ENCODE measurements at places on chromosomes 11 and 22.

DNA sequence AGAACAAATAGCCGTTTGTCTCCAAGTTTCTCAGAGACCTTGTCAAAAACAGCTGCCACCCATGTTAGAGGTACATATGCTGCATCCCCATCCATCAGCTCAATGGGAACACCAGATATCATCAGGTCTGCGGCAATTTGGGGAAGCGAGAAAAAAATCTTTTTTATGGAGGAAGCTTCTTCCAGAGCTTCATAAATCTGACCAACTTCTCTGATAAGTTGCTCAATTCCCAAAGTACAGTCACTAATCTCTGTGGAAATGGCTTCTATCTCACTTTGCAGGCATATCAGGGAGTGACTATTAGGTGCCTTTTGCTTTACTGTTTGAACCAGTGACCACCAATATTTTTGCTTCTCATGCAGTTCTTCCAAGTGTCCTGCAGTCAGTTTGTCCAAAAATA is 34.3 kb upstream of the MRPL17 start:
- no peak for DNase-seq

- no peak for DNase-seq
Observed at GRCh38 chr11:61141601-61142028, 19.6 kb downstream of the VPS37C start.

GRCh38 chr11:129505266-129505665 is 129.6 kb downstream of the BARX2 start:
- DNase-seq, result no peak

GRCh38 chr11:104547996-104548661 is 350.1 kb downstream of the CASP12 start:
- DNase-seq, result no peak

- DNase-seq, result no peak
Observed at GRCh38 chr11:62445314-62445740, 26.5 kb downstream of the SCGB1A1 start.

DNA sequence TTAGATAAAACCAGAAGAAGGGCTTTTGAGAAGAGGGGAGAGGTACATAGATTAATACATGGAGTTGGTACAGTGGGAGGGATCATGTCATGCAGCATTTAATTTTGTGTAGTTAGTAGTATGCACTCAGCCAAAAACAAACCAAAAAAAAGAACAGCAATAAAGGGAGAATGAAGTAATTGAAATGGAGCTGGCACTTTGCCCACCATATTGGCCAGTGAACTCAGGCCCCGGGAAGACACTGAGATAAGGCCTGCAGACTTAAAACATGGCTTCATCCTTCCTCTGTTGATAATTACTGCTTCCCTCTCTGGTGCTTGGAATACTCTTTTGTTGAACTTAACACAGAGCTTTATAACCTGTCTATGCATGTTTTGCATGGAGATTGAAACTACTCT is 3.1 kb downstream of the PANX1 start:
- DNase-seq, result no peak

- DNase-seq, result no peak
Observed at GRCh38 chr11:66691311-66691980, 13.8 kb upstream of the RBM4B start.

DNA sequence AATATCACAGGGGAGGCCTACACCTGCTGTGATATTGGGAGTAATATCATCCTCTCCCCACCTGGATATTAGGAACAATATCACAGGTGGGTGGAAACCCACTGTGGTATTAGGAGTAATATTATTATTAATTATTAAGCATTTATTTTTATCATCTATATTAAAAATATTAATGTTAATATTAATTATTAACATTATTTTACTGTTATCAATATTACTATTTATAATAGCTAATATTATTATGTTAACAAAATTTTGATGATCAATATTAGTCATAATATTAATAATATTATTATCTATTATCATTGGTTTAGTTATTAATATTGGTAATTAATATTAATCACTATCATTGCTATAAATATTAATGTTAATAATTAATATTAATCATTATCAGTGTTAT is 161.1 kb upstream of the API5 start:
- DNase-seq, result no peak

DNA sequence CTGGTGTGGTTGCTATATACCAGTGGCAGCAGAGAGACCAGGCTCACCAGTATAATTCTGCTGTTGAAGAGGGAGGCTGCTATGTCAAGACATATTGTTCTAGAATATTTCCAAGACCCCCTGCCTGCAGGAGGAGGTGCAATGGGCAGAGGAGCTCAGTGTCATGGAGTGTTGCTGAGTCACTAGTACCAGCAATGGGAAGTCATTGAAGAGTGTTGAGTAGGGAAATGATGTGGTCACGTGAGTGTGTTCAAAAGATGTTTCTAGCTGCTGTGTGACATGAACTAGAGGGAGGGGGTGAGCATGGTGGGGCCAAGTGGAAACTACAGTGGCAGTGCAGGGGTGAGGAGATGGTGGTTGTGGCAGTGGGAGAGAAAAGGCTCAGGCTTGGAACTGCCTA is 76.3 kb upstream of the BIRC3 start:
- DNase-seq, result no peak

- no peak for DNase-seq
Observed at GRCh38 chr11:123562158-123562557, 92.3 kb downstream of the SCN3B start.

DNA sequence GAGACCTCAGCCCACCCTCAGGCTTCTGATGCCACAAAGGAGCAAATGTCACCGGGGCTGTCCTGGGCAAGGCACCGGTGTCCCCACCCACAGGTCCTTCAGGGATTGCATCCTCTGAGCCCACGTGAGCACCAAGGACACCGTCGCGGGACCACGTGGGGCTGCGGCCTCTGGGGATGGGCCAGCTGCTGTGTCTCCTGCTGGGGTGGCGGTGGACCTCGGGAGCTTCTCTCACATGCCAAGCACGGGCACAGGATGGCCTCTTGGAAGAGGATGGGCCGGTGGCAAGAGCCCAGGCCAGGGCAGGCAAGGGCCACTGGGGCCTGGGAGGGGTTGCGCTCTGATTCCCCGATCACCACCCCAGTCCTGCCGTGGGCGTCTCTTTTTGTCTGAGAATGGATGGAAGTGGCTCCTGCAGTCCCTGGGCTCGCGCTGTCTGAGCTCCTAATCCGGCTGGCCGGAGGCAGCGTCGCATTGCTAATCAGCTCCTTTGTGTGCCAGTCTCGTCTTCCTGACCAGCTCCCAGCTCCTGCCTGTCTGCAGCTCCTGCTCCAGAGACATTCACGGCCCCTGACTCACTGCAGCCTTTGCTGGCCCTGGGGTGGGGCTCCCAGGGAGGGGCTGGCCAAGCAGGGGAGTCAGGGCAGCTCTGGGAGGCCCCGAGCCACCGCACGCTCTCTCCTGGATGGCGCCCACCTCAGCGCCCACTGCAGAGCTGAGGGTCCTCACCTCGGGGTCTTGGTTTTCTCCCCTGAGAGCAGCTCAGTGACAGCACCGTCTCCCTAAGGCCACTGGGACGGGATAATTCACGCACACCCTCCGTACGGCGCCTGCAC is 146.7 kb downstream of the CTTN start:
- DNase-seq, result no peak
